ENCODE measurements at places on chromosomes 5 and 9. TPM values are rescaled to one million over a fixed set of nuclear protein-coding genes. Genes with fewer than 3 reads are reported as not detected.

The PCDHGC5 gene
- not detected for total RNA-seq

The PTPA gene
- total RNA-seq, result 120 TPM

The ARSI gene
- 34.3 TPM for total RNA-seq

The WDR36 gene
- total RNA-seq, result 13.7 TPM

The FOXD4L5 gene
- 0.03 TPM for total RNA-seq

The CAMLG gene
- total RNA-seq, result 27.9 TPM

The APC gene
- 9.1 TPM for total RNA-seq

The RNF183 gene
- not detected for total RNA-seq

The IGFBPL1 gene
- total RNA-seq, result 2.3 TPM

The TRPM6 gene
- total RNA-seq, result 2.5 TPM

The MYOZ3 gene
- not detected for total RNA-seq

The STING1 gene
- 0.66 TPM for total RNA-seq

The ORM1 gene
- total RNA-seq, result not detected

The TIGD6 gene
- total RNA-seq, result 5.2 TPM

The PCDH12 gene
- total RNA-seq, result 0.06 TPM

The PURA gene
- 6.2 TPM for total RNA-seq

The PCDHGB6 gene
- total RNA-seq, result 0.10 TPM

The DCAF12 gene
- total RNA-seq, result 47.1 TPM

The MEF2C gene
- 0.02 TPM for total RNA-seq

The JAKMIP2 gene
- total RNA-seq, result not detected

The FOXD4L3 gene
- total RNA-seq, result 0.12 TPM

The TEK gene
- total RNA-seq, result 0.12 TPM

The TTC23L gene
- total RNA-seq, result 0.21 TPM

The ZBED3 gene
- 4.7 TPM for total RNA-seq

The SLC44A1 gene
- total RNA-seq, result 23.0 TPM

The EDIL3 gene
- 0.14 TPM for total RNA-seq

The PCDHB7 gene
- not detected for total RNA-seq

The ADGRV1 gene
- total RNA-seq, result 0.56 TPM

The PRDM12 gene
- 0.21 TPM for total RNA-seq

The MEGF9 gene
- 20.4 TPM for total RNA-seq

The ZNF483 gene
- 0.39 TPM for total RNA-seq

The PDZD2 gene
- total RNA-seq, result 0.60 TPM

The MOB3B gene
- 14.4 TPM for total RNA-seq

The FAM200C gene
- total RNA-seq, result 1.6 TPM

The KCNMB1 gene
- not detected for total RNA-seq

The C6 gene
- not detected for total RNA-seq

The PCDHGA9 gene
- 0.07 TPM for total RNA-seq

The WNT8A gene
- total RNA-seq, result not detected

The PCDHA1 gene
- total RNA-seq, result 0.29 TPM

The CMYA5 gene
- total RNA-seq, result 0.14 TPM

The SPINK4 gene
- total RNA-seq, result not detected

The KIF24 gene
- 3.3 TPM for total RNA-seq

The FABP6 gene
- total RNA-seq, result 0.53 TPM

The CXCL14 gene
- total RNA-seq, result 0.37 TPM

The SLC6A3 gene
- total RNA-seq, result 0.97 TPM

The LEAP2 gene
- 0.62 TPM for total RNA-seq

The NRARP gene
- 2.5 TPM for total RNA-seq

The GNA14 gene
- total RNA-seq, result not detected

The ZNG1C gene
- total RNA-seq, result 62.8 TPM

The GLDC gene
- total RNA-seq, result 13.6 TPM

The DDX4 gene
- total RNA-seq, result not detected

The ST8SIA4 gene
- 0.23 TPM for total RNA-seq

The CCNG1 gene
- 62.4 TPM for total RNA-seq

The HSD17B3 gene
- 0.20 TPM for total RNA-seq

The ANAPC2 gene
- total RNA-seq, result 30.6 TPM

The IL13 gene
- not detected for total RNA-seq

The GNAQ gene
- total RNA-seq, result 20.0 TPM
